ENCODE measurements at places on chromosomes 2 and 18.

DNA sequence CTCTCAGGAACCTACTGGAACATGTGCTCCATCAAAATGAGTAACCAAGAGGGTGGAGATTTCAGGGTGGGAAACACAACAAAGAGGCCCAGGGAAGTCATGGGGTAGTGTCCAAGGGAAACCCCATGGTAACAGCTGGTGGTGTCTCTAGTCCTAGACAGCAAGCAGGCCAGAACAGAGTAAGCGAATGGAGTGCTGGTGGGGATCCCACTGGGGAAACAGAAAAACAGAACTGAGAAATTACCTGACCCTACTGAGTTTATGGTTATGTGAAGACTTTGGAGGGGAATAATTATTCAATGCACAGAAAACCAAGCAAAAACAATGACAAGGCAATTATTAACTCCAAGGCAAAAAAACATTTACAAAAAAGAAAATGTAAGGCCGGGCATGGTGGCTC is 16.9 kb downstream of the ERCC3 start:
- no peak for DNase-seq

GRCh38 chr2:160332318-160332717 is 132.2 kb upstream of the ITGB6 start:
- DNase-seq: peak; percentile 27

GRCh38 chr2:130818809-130819208 is 17.9 kb upstream of the ARHGEF4 start:
- DNase-seq: no peak

DNA sequence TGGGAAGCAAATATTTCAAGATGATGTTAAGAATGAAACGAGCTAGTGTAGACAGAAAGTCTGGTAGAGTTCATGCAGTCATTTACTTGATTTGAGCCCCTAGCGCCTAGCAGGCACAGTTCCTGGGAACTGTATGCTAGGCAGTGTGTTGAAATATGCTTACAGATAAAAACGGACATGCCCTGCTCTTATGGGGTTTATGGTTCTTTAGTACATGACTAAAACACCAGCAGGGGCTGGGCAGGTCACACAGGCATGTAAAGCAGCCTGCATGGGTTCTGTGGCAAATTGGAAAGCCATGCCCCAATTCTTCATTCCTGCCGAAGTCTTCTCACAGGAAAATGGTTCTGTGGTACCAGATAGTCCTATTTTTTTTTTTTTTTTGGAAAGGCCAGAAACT is 27.3 kb upstream of the MGAT5 start:
- no peak for DNase-seq

DNA sequence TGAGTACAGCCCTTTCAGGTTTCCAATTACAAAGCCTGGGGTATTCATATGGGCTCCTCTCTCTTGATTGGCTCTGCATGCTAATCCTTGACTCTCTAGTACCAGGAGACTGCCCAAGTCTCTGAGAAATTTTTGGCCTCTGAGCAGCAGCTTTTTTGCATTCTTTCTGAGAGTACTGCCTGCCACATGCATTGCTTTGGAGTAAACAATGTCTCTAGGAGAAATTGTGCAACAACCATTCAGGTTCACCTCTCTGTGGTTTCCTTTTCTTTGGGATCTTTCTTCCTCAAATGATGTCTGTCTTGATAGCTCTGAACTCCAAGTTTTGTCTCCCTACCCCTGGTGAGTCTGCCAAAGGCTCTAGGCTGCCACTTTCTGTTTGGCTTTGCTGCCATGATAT is 115.8 kb upstream of the SETBP1 start:
- no peak for DNase-seq

DNA sequence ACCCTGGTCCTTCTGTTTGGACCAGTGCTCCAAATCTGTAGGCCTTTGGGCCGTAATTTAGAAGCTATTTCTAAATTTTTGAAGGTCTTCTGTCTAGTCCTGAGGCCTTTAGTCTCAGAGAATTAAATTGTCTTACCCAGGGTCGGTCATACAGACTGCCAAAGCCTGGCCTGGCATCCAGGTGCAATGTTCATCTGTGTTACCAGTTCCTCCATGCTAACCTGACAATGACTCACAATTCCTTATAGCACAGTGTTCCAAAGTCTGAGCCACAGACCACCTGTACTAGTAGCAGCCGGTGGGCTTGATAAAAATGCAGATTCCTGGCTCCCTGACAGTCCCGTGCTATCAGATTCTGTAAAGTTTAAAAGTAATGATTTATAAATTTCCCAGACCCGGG is 77.7 kb upstream of the MAP4K3 start:
- no peak for DNase-seq

DNA sequence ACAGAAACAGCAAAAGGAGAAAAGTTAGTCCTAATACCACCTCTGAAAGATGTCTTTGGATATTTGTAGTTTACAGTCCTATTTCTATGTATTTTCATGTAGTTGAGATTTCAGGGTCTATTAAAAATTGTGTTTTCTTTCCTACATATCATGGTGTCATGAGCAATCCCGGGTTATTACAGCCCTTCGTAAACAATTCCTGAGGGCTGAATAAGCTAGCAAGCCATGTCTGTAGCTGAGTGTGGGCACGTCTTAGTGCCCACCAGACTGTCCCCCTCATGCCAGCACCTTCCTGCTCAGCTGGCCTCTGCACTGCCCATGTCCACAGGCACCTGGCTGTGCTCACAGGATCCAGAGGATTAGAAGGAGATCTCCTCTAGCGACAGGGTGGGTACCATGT is 60.6 kb downstream of the CTIF start:
- no peak for DNase-seq

GRCh38 chr18:5447442-5447841 is 96.4 kb downstream of the EPB41L3 start:
- DNase-seq: no peak

DNA sequence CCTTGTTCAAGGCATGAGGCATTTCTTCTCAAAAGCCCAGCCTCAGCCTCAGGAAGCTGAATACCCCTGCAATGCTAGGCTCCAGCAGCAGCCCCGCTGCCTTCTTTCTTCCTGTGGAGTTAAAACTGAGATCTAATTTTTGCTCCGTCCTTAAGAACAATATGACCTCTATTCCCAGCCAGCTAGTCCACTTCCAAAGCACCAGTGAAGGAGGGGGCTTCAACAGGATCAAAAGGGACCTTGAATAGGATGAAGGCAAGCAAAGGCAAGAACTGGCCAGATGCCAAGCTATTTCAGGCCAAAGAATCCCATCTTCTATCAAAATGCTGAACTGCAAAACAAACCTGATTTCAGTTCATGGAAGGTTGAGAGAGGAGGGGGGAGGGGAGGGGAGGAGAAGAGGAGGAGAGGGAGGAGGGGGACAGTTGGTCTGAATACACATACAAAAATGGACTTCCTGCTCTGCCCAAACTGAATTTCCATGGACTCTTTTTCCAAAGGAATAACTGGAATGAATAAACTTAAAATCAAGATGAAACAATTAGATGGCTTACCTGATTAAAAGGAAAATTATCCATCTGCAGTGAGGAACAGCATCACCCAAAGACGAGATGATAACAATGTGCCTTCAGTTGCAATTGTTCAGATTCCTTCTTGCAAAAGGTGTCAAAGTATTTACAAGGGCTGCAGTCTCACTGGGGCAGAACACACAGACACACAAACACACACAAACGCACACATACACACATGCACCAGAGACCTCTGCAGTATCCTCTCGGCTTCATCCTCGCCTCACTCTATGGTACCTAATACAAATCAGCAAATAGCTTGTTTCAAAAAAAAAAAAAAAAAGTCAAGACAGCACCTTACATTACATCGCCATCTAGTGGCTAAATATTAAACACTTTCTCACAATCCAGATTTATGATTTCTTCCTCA is at the start of gene SCN1A:
SCN1A (minus strand) TSS at position 804 of the 939 bp plus-strand sequence. CDS start 54,399 bp downstream, outside the sequence.
- peak; percentile 40 for DNase-seq

DNA sequence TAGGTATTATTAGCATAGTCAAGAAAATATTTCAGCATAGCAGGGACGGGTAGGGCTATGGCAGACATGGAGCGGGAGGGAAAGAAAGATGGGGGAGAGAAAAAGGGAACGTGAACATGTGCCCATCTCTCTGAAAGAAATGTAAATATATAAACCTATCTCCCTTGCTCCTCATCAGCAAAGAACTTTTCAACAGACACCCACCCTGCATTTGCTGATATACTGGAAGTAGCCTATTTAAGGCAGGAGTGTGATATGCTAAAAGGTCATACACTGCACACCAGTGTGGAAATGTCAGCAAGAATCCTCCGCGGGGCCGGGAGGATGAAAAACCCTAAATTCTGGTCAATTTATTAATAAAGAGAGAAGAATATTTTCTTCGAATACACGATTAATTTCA is 1.7 kb downstream of the MBOAT2 start:
- no peak for DNase-seq

DNA sequence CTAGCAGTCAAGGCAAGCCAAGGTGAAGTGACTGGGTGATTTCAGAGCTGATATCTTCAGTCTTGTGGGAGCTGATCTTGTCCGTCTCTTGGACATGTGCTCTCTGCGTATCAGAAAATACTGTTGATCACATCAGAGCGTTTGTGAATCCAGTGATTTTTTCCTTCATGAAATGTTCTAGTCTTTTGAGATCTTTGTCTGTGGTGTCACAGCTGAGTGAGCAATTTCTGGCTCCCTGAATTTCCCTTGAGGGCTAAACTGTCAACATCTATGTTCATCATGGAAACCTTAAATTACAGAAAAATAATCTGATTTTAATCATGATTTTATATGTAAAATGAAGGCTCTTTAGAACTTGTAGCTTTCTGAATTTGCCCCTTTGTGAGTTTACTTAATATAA is 432.0 kb downstream of the CCDC85A start:
- DNase-seq: no peak

- DNase-seq: no peak
Observed at GRCh38 chr18:58362027-58362575, 266.8 kb downstream of the ALPK2 start.

GRCh38 chr2:223007531-223007930 is 44.5 kb upstream of the KCNE4 start:
- no peak for DNase-seq

- peak; percentile 51 for DNase-seq
Observed at GRCh38 chr2:119338826-119339561, 27.6 kb downstream of the C2orf76 start.

GRCh38 chr2:165530-165929 is 98.3 kb downstream of the SH3YL1 start:
- DNase-seq: no peak

DNA sequence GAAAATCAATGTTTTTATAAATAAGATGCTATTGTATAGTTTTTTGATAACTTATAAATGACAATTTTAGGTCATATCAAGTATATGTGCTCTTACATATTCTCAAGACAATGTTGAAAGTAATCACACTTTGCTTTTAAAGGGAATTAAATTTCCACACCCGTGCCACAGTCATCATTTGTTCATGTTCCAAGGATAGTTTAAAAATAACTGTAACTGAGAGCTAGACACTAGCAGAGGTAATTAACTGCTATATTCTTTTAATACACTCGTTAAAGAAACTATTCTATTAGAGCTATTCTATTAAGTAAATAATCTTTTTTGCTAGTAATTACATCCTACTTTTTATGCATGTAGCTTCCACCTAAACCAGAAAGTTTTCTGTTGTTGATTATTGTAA is 18.0 kb downstream of the GEN1 start:
- DNase-seq: no peak

GRCh38 chr18:31931886-31932240 is 11.1 kb downstream of the TRAPPC8 start:
- DNase-seq: no peak

DNA sequence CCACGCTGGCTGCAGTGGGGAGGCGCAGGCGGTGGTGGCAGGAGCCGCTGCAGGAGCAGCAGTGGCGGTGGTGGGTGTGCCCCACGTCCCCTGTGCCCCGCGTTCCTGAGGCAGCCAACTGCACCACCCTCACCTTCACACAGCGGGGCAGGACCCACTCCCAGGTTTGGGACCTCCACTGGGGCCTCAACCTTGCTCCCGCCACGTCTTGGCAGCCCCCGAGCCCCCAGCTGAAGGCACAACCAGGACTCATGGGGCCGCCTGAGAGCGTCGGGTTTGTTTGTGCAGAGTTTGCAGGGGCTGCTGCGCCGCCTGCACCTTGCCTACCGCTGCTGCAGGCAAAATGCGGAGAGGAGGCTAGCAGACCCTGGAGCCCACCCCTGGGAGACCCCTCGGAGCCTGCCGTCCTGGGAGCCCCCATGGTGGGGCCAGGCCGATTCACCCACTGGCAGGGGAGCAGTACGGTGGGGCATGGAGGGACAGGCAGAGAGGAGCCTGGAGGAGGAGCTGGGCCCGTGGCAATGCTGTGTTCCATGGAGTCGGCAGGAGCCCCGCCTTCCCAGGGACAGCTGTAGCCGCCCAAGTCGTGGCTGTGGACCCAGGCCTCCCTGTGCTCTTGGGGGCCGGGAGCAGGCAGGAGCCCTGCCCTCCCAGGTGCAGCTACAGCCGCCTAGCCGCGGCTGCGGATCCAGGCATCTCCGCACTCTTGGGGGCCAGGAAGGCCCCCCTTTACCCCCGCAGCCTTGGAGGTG is 14.7 kb upstream of the EML6 start:
- no peak for DNase-seq

GRCh38 chr18:3595369-3596273 is 145.6 kb downstream of the TGIF1 start:
- peak; percentile 60 for DNase-seq

- DNase-seq: no peak
Observed at GRCh38 chr2:11154016-11154922, 998 bp upstream of the SLC66A3 start.

- no peak for DNase-seq
Observed at GRCh38 chr2:205767617-205768016, 85.3 kb downstream of the NRP2 start.

- DNase-seq: no peak
Observed at GRCh38 chr2:135490376-135490775, 40.6 kb downstream of the ZRANB3 start.

DNA sequence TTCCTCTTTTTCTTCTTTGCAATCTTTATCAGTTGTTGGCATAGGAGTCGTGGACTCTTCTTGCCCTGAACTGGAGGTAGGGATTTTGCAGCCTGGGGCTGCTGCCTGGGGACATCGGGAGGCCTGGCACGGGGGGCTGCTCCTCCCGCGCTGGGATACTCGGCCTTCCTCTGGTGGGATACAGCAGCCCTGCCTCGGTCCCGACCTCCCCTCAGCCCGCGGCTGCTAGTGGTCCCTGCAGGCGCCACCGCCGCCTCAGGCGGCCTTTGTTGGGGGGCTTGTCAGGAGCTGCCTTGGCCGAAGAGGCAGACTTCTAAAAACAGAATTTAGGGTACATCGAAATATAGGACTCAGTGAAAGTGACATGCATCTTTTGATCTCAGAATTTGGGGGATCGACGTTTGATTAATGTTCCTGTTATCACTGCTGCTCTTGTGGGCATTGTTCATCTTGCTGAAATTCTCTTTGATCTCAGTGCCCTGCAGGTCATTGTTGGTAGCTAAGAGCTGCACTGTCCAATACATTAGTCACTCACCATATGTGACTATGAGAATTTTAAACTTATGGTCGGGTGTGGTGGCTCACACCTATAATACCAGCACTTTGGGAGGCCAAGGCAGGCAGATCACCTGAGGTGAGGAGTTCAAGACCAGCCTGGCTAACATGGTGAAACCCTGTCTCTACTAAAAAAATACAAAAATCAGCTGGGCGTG is 16.3 kb downstream of the POLR2D start:
- DNase-seq: no peak
